Articular chondrocyte of knee joint (primary cell): ENCODE measurements at places on chromosomes 3 and 15. TPM values are rescaled to one million over a fixed set of nuclear protein-coding genes. Genes with fewer than 3 reads are reported as not detected.

MST1R gene
- total RNA-seq: 0.97 and 1.3 TPM in 2 replicates

CPLX3 gene
- not detected in 2 replicates for total RNA-seq

PXYLP1 gene
- total RNA-seq: 32.7 and 41.7 TPM in 2 replicates

TMCO5A gene
- total RNA-seq: not detected in 2 replicates

FBXW12 gene
- total RNA-seq: not detected in 2 replicates
